ENCODE measurements at places on chromosomes 5 and 9. TPM values are rescaled to one million over a fixed set of nuclear protein-coding genes. Genes with fewer than 3 reads are reported as not detected.

- DNase-seq = no peak
These were observed 10.1 kb upstream of the LHX2 start for GRCh38 chr9:124001458-124001799.

GRCh38 chr9:116767219-116767618, 80.1 kb downstream of the TRIM32 start:
- no peak for DNase-seq

GRCh38 chr9:78539188-78539587, 242.3 kb downstream of the PSAT1 start:
- DNase-seq = no peak

DNA sequence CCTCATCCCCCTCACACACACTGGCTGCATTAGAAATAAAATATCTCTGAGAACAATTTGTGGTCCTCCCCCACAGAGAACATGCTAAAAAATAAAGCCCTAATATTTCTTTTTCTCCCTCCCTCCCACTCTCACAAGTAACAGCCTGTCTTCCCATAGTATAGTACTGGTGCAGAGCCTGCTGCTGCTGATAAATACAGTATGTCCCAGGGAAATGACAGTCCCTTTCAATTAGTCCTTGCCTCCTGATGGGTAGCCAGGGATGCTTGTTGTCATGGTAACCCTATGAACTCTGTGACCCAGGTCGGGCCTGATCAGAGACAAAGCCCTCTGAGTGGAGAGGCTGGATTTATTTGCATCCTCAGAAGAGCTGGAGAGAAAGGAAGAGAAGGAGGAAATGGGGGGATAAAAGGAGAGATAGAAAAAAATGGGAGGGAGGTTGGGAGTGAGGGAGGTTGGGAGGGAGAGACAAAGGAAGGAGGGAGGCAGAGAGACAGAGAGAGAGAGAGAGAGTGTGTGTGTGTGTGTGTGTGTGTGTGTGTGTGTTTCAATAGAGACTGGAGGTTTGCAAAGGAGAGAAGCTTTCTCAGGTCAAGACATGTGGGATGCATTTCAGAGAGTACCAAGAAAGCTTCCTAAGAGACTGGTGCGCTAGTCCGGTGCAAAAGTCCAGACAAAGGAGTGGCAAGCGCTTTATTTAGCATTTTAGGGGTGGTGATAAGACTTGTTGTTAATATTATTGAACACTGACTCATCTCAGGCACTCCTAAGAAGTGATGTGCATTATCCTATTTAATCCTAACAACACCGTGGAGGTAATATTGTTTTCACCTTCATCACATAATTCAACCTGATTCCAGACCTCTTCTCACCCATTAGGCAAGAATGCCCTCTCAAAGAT, 260.8 kb downstream of the FAM114A2 start:
- DNase-seq = no peak

- DNase-seq = no peak
These were observed 33.0 kb downstream of the NDUFA8 start for GRCh38 chr9:122126331-122127261.

DNA sequence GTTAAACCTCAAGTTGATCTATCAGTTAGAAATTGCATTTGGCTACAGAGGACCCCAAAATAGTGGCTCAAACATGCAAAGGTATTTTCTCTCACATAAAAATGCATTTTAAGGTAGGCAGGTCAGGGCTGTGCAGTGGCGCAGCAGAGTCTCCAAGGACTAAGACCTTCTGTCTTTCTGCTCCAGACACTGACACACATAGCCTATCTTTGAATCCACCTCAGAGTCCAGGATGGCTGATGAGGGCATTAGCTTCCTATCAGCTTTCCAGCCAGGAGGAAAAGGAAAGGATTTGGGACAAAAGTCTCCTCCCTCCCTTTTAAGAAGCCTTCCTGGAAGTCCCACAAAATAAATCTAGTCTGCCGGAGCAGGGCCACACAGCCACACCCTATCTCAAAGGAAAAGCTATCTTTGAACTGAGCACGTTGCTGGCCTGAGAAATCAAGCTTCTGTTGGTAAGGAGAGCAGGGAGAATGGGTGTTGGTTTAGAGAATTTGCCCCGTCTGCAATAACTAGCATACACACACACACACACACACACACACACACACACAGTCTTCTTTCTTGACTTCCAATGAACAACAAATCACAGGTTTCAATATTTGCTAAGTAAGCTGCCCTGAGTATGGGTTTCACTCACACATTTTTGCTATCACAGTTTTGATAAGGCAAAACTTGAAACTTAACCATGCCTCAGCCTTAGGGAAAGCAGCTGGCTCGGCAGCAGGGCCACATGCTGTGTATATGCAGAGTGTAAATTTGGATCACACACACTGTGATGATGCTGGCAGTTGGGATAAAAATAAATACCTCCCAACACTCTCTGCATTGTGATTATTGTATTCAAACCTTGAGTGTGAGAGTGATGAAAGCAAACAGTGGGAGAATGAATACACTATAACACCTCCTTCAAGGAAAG, 116.6 kb upstream of the MAP3K1 start:
- DNase-seq = no peak

DNA sequence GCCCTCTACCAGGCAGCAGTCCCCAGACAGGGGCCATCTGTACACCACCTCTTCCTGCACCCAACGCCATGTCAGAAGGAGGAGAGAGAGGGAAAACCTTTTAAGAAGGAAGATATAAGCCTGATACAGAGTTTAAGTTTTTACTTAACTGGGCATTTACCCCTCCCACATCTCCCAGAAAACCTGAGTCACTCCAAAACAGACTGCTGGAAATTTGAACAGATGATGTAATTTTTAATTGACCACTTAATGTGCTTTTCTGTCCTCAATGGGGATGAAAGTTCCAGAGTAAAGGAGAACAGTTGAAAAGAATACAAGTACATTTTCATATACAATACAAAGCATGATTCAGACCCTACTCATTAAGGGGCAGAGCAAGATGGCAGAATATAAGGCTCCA, 63.9 kb downstream of the TTC39B start:
- no peak for DNase-seq

DNA sequence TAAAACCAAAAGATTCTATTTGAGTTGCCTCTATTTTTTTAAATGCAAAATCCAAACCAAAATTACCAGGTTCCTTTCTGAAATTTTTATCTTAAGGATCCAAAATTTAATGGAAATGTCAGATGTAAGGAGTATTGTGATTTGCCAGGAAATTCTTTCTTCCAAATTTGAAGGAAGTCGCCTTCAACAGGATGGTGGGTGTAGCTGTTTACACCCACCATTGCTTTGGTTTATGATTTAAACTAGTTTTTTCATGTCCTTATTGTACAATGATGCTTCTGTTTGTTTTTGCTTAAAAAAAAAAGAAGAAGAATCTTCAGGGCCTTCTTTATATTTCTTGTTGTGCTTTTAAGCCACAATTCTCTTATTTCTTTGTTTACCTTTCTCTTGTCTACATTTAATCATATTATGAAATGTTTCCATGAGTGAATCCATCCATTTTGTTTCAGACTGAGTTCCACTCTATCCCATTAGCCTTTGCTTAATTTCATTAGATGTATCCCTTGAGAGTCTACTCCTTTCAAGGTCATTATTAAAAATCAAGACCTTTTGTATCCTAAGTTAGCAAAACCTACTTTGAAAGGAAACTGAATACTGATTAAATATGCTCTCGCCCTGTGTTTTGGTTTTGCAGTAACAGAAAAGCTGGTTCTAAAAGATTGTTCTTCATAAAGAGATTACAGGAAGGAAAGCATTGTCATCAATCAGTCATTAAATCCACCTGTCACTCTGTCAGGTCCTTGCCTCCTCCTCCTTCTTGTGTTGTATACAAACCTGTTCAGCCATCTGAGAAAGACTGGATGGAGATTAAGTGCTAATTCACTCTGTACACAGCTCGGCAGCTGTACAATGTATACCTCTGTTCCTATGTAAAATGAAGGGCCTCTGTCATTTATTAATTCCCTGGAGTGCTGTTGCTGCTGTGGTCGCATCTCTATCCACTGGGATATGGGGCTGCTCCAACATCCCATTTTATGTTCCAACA, 45.5 kb upstream of the SLC2A8 start:
- DNase-seq = no peak

DNA sequence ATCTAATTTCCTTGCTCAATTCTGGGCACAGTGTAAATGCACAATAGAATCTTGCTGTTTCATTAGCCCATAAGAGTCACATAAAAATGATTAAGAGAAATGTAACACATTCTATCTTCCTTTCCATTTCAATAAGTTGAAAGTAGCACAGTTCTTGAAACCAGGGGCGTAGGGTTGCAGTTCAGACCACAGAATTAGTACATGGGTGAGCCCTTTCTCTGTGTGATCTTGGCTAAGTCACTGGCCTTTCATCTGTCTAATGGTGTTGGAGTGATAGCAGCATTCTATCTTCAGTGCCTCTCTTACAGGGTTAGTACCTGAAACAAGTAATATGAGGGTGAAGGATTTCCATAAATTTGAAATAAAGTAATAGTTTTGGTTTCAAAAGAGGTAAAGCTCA, 445.3 kb upstream of the ZNF462 start:
- no peak for DNase-seq

GRCh38 chr9:90945336-90945735, 143.7 kb downstream of the SYK start:
- DNase-seq = no peak

DNA sequence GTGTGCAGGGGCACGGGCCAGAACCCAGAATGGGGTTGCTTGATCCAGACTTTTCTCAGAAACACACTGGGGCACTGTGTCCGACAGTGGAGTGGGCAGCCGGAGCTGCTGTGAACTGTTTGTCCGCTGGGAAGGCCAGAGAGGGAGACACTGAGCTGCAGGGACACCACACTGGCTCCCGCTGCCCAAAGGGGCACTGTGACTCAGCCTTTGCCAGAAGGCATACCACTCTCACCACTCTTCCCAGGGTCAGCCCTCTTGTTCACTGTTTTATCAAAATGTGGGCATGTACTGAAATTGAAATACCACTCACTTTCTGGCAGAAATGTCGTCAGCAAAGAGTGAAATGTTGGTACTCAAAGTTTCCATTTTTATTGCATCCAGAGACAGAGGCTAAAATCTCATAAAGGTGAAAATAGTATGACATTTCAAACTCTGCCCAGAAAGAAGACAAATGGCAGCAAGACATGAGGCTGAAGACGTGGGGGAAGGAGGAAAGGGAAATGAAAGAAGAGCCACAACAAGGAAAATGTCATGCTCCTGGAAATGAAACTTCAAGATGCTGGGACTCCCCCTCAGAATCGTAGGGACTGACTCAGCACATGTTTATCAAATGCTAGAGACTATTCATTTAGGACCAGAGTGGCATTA, 4.5 kb upstream of the IL7R start:
- DNase-seq = no peak

CCNO gene
- total RNA-seq = not detected

PCDHB3 gene
- total RNA-seq = not detected

MFAP3 gene
- 20.8 TPM for total RNA-seq

SLCO6A1 gene
- not detected for total RNA-seq

MEGF9 gene
- total RNA-seq = 8.5 TPM

TLR4 gene
- 2.2 TPM for total RNA-seq
